ENCODE measurements at places on chromosomes 1 and 21.
A peak's percentile ranks its signal among the peaks of the same experiment; 100 is the strongest.

DNA sequence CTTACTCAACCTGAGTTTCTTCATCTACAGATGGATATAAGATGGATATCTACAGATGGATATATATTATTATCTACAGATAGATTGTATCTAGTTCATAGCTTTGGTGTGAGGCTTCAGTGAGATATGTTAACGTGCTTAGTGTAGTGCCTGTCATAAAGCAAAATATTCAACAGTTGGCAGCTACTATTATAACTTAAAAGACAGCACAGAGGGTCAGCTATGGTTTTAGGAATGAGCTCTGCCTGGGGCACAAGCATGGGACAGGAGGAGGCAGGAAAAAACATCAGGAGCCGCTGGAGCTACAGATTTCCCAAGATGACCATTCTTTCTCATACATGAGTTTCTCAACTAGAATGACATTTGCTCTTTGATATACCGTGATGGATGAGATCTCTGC is 1.3 kb upstream of the CYB5R1 start:
- no peak for DNase-seq

GRCh38 chr1:10105484-10105883 is 72.7 kb downstream of the UBE4B start:
- no peak for DNase-seq

- no peak for DNase-seq
Measured at GRCh38 chr1:180937624-180938225, 25.0 kb downstream of the KIAA1614 start.

GRCh38 chr1:6873298-6874015 is 88.2 kb downstream of the CAMTA1 start:
- no peak for DNase-seq

DNA sequence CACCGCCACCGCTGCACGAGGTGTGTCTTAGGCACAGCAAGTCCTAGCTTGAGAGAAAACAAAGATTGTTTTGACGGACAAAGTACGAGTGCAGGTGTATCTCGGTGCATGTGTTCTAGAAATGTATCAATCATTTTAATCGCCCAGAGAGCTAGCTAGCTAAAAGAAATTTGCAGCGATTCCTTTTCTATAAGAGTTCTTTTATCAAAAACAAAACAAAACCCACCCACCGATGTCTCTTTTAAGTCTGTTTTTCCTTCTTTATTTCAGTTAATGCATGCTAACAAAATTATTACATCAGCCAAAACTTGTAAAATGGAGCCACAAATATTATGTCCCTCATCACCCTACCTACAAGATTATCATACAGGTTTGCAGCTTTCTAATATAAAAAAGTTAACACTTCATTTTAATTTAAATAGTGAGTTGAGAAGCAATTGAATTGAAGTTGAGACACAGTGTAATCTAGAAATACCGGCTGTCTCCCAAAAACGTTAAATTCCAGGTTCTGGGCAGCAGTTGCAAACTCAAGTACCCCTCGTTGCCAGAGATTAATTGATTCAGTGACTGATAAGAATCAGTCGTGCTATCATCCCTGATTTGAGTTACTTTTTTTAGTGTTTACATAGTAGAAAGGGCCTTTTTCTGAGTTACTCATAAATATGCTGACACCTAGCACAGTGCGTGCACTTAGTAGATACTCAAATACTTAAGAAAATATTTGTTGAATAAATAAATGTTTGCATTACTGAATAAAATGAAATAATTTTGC is 1.5 kb upstream of the SYDE2 start:
- no peak for DNase-seq

DNA sequence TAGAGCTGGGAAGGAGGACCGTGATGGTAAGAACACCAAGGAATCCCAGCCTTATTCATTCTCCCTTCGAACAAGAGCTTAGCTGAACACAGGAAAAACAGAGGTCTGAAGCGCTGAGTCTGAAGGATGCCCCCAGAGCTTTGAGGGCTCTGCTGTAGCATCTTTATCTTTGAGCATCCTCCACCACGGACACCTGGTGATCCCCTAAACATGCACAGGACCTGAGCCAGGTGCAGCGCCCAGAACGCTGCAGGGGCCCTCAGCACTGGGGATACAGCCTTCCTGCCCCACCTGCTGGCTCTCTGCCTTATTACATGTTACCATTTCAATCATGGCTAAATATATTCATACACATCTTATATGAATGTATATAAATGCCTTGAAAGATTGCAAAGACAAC is 7.7 kb upstream of the GPATCH4 start:
- DNase-seq, result peak; percentile 85

- DNase-seq, result no peak
Measured at GRCh38 chr1:153587314-153587713, 21.7 kb upstream of the S100A2 start.

- no peak for DNase-seq
Measured at GRCh38 chr1:29639156-29639736, 402.9 kb downstream of the PTPRU start.

DNA sequence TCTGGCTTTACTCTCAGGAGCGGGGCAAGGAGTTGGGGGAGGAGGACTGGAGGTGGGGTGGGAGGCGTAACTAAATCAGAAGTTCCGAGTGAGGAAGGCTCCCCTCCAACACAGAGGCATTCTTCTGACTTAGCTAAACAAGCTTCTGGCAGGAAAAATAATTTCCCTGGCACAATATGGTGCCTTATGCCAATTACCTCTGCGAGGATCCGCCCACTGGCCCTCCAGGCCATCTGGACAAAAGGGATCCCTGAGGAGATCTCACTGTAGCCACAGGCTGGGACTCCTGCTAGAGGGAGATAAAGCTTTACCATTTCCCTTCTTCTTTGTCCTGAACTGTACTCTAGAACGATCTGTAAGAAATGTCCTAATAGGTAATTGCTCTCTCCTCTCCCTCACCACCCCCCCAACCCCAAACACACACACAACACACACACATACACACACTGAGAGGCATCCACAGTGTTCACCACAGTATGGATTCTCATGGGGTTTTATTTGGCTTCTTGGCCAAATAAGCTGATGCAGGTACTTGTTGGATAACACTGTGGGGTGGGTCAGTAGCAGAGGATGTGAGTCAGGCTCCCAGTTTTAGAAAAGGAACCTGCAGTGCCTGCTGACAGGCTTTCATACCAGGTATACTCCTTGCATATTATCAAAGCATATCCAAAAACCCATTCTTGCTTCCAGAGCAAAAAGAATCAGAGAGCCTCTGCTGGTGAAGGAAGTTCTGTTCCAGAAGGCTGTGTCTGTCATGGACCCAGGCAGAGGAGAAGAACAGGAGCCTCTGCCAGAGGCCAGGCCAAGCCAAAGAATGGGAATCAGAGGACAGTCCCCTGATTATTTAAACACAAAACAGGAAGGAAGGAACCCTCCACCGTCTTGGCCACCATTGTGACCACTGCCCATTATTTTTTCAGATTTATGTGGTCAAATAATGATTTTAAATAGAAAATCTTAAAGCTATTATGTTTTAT is 169.1 kb downstream of the C1orf21 start:
- peak; percentile 54 for DNase-seq

GRCh38 chr1:34681480-34682451 is 73.1 kb upstream of the GJB5 start:
- DNase-seq, result peak; percentile 53

GRCh38 chr1:192550922-192551534 is 24.5 kb upstream of the RGS1 start:
- no peak for DNase-seq

- no peak for DNase-seq
Measured at GRCh38 chr1:56797065-56797685, 22.0 kb downstream of the FYB2 start.

DNA sequence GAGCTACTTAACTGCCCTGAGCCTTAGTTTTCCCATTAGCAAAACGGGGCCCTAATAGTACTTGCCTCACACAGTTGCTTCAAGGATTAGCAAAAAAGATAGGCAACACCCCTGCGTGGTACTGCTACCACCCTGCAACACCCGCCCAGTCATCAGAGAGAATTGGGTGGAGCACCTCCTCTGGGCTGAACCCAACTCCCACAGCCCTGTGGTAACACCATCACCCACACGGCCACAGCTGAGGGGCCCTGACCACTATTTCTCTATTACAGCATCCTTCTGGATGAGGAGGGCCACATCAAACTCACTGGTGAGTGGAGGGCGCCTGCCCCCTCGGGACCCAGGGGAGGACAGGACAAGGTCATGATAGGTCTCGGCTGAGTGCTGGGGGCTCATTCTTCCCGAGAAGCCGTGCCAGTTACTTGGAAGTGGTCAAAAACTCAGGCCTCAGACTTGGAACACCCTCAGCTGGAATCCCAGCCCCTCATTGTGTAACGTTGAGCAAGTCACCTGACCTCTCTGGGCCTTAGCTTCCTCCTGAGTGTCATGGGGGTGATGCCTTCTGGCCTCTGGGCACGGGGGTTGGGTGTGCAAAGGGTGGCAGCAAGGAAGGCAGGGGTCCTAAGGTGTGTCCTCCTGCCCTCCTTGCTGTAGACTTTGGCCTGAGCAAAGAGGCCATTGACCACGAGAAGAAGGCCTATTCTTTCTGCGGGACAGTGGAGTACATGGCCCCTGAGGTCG is 24.6 kb downstream of the RPS6KA1 start:
- DNase-seq, result no peak

DNA sequence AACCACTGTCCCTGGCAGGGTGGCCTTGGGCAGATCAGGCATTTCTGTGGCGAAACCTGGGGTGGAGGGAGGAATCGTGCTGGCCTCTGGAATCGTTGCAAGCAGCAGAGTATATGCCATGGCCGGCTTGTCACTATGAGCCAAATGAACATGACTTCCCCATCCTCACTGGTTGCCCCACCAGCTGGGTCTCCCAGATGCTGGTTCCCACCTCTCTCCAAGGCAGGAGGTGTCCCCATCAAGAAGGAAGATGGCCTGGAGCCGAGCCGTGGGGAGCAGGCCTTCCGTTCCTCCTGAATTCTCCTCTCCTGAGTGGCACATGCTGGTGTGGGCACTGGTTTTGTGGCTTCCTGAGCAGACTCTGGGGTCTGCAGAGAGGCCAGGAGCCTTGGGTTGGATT is 60.2 kb upstream of the ACTRT2 start:
- no peak for DNase-seq

- DNase-seq, result no peak
Measured at GRCh38 chr1:8078176-8078671, 52.1 kb upstream of the ERRFI1 start.

GRCh38 chr1:241499910-241500309 is 19.6 kb downstream of the FH start:
- DNase-seq, result peak; percentile 81

DNA sequence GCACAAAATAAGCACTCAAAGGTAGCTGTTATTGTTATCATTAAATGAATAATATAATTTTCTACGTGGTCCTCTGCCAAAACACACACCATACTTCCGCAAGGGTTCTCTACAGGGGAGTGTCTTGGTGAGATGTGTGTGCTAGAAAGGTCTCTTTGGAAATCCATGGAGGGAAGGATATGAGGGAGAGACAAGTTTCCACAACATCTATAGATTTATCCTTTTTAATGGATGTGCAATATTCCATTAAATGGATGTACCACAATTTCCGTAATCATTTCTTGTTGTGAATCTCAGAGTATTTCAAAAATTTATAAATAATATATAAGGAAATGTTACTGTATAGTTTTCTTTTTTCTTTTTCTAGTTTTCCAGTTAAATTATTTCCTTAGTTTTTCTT is 2.6 kb upstream of the TNFRSF8 start:
- DNase-seq, result no peak

- DNase-seq, result no peak
Measured at GRCh38 chr1:97105531-97105930, 383.9 kb downstream of the PTBP2 start.

DNA sequence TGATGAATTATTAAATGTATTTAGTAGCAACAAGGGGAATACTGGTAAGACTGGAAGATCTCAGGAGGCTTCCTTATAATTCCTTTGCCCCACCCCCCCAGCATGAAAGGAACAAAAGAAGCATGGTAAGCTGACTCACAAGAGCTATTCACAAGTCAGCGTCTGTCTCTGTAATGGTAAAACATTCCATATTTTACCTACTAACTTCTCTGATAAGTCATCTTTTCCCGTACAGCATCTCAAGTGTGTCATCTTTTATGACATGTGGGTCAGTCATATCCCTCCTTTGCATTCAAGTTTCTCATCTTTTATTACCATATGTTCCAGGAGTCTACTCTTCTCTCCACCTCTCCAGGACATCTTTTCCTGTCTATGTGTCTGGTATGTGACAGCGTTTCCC is 241.3 kb downstream of the PLA2G4A start:
- DNase-seq, result no peak

DNA sequence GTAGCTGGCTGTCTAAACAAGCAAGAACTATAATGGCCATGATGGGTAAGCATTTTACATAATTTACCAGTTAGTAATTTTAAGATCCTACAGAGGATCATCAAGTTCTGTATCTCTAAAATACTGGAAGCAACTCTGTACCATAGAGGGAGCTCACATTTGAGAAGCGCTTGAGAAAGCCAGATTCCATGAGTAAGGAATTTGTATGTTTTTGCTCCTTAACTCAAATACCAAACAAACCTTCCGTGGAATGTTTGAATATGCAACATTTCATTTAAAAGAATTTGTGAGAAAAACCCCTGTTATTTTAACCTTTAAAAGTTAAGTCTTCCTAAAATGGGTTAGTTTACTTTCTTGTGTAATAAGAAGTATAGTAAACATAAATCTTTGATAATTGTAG is 2.0 kb downstream of the TSHB start:
- no peak for DNase-seq

GRCh38 chr21:14403681-14404318 is 20.9 kb upstream of the HSPA13 start:
- peak; percentile 36 for DNase-seq

Data from NCI-H1694 (cell line).